ENCODE measurements at places on chromosomes 7 and 10.

- no peak for DNase-seq
Observed at GRCh38 chr7:154364170-154364569, 312.0 kb downstream of the DPP6 start.

- DNase-seq = no peak
Observed at GRCh38 chr10:102783568-102783967, 39.8 kb downstream of the WBP1L start.

DNA sequence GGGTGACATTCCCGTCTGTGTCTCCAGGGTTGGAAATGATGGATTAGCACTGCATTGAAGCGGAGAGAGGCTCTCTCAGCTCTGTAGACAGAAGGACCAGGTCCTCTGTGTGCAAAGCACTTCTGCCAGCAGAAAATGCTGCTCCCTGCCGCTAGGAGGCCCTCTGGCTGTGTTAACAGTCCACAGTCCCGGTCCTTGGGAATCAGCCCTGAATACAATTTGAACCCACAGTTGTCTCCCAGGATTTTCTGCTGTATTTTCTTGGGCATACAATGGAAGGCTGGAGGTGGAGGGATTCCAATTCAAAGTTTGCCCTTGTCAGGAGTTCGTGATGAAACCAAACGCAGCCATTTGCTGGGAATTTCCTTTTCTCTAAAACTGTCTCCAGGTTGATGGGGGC is 205.2 kb downstream of the GLRX3 start:
- DNase-seq = no peak

GRCh38 chr10:108050626-108051025 is 886.1 kb upstream of the SORCS1 start:
- DNase-seq = no peak

DNA sequence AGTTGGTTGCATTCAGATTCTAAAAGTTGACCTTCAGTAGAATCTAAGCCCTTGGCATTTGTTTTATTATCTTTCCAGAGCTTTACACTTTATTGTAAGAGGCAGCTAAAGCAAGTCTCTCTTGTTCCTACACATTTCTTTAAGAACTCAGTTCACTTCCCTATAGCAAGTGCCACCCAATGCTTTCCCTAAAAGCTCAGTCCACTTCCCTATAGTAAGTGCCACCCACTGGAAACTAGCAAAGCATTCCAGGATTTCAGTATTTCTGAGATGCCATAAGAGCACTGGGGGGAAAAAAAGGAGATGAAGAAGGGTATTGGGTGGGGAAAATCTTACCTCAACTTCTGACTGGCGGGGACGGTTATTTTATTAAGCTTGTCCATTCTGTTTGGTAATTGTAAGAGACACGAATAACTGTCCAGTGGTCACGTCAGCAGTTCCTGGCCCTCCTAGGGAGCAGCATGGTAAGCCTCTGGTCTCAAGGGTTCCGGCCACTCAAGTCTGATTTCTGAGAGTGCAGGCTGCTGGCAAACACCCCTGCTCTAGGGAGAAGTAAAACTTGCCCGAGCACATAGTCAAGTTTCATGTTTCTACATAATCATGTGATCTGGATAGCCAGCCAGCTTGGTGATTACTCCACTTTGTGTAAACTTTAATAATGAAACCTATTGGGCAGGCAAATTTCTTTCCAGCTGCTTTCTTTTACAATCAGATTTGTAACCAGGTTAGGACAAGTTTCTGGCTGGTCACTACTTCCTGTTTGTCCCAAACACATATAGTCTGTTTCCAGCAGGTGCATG is at the start of gene BLNK:
Gene BLNK (minus strand): TSS at position 554 of the 800 bp plus-strand sequence. CDS start 171 bp downstream, at position 383.
- no peak for DNase-seq

DNA sequence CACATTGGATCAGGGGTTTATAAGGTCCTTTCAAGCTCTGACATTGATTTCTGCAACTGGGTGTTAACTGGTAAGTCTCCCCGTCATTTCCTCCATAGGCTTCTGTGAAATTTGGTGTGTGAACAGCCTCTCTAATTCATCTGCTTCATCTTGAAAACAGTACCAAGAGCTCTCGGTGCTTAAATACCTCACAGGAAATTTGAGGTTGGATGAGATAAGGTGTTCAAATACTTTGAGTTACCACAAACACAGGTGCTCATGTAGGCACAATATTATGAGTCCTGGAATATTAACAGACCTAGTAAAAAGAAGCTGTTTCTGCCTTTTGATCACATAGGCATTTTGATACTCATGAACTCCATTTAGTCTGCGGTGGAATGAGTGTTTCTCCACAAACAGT is 85.2 kb downstream of the RTKN2 start:
- peak; percentile 35 for DNase-seq

- no peak for DNase-seq
Observed at GRCh38 chr10:60380781-60381180, 8.9 kb downstream of the ANK3 start.

DNA sequence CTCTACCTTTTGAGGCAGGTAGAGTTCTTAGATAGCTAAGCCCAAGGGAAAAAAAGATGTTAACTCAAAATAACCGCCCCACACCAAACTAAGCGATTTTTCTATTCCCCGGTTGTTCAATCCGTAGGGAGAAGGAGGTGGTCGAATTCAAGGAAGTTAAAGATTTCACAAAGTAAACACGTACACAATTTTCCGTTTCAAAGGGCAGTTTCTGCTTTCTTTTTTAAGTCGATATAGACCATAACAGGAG is 842 bp downstream of the KBTBD2 start:
- no peak for DNase-seq

DNA sequence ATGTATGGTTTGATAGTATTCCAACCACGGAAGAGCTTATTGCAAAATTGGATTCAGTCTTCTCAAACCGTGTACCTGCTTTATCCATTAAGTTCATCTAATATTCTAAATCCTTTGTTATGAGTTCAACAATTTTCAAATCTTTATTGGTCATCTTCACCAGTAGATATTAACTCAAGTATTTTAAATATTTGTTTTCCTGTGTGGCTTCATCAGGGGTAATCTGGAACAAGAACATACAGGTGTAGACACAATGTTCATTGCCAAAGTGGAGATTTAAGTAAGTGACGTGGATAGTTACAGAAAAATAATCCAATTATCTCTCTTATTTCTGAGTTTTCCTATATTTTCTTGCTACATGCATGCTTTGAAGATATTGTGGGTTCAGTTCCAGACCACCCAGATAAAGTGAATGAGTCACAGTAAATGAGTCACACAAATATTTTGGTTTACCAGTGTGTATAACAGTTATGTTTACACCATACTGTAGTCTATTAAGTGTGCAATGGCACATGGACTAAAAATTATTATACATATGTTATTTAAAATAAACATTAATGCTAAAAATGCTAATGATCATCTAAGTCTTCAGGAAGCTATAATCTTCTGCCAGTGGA is 429.0 kb upstream of the POT1 start:
- DNase-seq = no peak

GRCh38 chr10:43000021-43000411 is 76.9 kb upstream of the RET start:
- no peak for DNase-seq

GRCh38 chr7:80603940-80604339 is 34.5 kb upstream of the CD36 start:
- DNase-seq = no peak

GRCh38 chr10:34024693-34025425 is 690.4 kb upstream of the NRP1 start:
- DNase-seq = no peak

DNA sequence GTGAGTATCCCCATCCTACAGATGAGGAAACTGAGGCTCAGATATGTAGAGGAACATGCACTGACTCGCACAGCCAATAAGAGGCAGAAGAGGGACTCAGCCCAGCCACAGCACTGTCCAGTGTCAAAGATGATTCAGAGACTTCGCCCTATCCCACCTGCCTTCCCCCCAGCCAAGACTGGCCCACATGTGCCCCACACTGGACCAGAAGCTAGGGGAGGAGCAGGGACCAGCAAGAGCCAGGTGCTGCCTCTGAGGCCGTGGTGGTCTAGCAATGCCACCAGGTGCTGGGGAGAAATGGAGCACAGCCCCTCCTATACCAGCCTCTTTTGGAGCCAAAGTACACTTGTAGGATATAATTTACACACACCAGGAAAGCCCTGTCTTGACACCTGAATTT is 22.3 kb downstream of the GRID1 start:
- DNase-seq = no peak

GRCh38 chr7:501526-501925 is 18.1 kb downstream of the PDGFA start:
- no peak for DNase-seq

GRCh38 chr7:19060761-19061259 is 56.6 kb downstream of the TWIST1 start:
- DNase-seq = no peak

DNA sequence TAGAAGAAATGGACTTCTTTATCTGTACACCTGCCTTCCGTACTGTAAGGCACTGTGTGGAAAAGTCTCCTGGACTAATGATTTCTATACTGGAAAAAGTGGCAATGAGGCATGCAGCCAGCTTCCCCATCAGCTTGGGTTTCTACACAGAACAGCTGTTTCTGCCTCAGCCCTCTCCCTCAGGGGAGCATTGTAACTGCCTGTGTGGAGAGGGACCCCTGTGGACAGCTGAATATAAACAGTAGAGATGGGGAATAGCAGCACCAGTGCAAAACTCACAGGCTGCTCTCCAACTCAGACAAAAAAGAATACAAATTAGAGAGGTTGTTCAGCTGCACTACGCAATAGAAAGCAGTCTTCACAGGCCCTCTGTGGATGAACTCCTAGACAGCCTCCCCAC is 451.3 kb upstream of the MBL2 start:
- no peak for DNase-seq

- DNase-seq = no peak
Observed at GRCh38 chr10:70567603-70568002, 34.9 kb downstream of the PRF1 start.

GRCh38 chr10:49309691-49310411 is 10.9 kb downstream of the C10orf71 start:
- no peak for DNase-seq

GRCh38 chr7:21767300-21767900 is 178.3 kb downstream of the CDCA7L start:
- no peak for DNase-seq

GRCh38 chr7:128129224-128129864 is 98.1 kb upstream of the LRRC4 start:
- no peak for DNase-seq

- DNase-seq = no peak
Observed at GRCh38 chr10:21427804-21428481, 97.5 kb downstream of the SKIDA1 start.

DNA sequence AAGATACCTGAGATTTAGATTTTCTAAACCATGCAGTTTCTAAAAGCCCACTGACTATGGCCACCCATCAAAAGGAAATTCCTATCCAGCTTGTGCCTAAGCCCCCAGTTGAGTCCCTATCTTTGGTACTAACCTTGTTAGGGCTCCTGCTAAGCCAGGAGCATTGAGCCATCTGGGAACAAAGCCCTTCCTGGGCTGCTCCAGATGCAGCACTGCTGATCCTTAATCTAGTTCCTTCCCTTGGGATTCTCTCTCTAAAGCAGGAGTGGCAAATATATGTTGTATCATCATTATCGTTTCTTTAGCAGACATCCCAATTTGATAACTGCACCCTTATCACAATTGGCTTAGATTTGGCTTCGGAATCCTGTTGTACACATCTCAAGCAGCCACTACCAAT is 24.7 kb upstream of the PDLIM1 start:
- DNase-seq = no peak

DNA sequence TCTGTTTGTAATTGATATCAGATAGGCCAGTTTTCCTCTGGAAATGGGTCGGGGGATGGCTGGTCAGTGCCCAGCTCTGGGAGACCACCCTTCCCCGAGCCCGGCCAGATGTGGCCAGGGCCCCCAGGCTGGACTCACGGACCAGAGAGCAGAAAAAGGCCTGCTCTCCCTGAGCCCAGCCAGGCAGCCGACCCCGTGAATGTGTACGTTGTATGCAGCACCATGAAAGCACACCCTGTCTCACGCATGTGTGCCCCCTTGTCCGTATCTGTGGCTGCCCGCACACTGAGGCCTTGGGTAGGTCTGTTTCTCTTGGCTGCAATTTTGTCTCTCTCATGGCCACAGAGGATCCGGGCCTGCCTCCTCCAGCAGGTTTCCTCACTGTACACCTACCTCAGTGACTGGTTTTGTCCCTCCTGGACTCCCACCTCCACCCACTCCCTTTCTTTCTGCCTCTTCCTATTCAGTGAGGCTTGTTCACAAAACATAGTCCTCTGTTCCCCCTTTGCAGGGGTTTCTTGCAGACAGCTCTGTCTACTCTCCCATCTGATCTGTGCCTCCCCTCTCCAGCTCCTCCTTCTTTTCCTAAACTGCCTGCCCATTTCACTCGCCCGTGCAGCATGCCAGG is 23.6 kb upstream of the ANKRD2 start:
- no peak for DNase-seq

GRCh38 chr10:43071865-43072650 is 4.8 kb upstream of the RET start:
- no peak for DNase-seq

DNA sequence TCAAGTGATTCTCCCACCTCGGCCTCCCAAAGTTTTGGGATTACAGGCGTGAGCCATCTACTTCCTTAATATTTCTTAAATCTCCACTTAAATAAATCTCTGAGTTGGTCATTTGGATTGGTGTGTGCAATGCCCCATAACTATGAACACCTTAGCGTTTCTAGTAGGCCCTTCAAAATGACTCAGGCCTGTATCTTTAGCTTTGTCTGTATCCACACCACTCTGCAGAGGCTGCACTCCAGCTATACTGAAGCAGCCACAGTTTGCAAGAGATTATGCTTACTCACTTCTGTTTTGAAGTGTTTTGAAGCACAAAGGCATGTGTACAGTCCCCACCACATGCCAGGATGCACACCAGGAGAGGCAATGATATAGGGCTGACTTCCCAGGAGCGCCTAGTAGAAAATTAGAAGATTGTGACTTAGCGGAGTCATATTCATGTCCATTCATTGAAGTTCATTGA is 2.4 kb upstream of the ST7 start:
- DNase-seq = no peak

DNA sequence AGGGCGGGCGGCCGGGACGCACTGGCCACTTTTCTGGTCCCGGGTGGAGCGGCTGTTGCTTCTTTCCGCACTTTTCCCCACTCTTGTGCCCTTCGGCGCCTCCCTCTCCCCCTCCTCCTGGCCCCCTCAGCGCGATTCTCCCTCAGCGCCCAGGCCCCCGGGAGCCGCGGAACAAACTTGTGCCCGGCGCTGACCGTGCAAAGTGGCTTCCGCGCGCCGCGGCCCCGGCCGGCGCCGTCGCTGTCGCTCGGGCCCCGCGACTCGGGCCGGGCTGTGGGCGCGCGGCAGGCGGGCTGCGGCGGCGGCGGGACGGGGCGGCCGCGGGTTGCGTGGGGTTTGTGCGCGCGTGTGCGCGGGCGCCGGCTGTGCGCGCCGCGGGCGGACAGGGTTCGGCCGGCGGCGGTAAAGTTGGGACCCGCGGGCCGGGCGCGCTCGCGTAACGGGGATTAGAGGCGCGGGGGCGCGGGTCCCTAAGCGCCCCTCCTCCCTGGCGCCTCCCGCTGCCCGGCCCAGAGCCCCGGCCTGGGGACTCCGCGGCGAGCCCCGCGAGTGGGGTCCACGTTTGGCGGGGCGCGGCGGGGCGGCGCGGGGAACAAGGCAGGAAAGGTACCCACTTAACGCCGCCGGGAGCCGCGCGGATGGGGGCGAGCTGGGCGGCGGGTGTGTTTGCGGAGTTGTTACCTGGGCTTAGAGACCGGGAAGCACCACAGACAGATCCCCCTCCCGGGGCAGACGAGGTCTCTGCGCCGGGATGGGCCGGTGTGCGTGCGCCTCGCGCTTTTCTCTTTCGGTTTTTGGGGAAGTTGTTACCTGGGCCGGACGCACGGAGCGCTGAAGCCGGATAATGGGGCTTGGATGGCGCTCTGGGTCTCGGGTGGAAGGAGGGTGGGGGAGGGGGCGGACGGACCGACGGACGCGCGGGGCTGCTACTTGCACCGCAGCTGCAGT is 860 bp downstream of the ZEB1 start:
- peak; percentile 3 for DNase-seq

GRCh38 chr10:72245949-72246525 is 27.7 kb upstream of the DDIT4 start:
- DNase-seq = no peak
